ENCODE measurements at places on chromosomes 1 and 21. TPM values are rescaled to one million over a fixed set of nuclear protein-coding genes. Genes with fewer than 3 reads are reported as not detected.
A peak's percentile ranks its signal among the peaks of the same experiment; 100 is the strongest.

DNA sequence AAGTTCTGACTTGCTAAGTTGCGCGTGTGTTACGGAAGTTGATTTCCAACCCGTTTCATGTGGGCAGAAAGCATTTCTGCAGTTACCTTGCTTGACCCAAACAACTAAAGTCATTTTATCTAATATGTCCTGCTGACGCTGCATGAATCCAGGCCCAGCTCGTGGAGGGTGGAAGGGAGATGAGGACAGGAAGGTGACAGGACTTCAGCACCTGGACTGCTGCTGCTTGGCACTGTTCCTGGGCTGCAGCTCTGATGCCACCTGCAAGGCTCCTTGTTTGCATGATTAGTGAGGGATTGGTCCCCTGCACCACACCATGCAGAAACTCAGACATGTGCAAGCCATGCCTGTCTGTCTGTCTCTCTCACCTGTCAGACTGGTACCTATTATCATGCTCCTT lies 198.4 kb downstream of the PRDM2 start:
- no peak for DNase-seq

- DNase-seq: peak; percentile 36
These were observed 221.3 kb downstream of the MRPL39 start for GRCh38 chr21:25385911-25386474.

DNA sequence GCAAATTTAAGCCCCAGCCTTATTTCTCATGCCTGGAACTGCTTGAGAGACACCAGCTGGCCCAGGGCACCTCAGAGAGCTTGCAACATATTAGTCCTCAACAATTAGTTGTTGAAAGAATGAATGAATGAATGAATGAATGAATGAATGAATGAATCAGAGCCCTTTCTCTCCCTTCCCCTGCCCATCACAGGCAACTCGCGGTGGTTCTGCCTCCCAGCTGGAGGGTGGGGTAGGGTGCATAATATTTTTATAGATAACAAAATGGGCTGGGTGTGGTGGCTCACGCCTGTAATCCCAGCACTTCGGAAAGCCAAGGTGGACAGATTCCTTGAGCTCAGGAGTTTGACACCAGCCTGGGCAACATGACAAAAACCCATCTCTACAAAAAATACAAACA lies 110.1 kb downstream of the CCDC185 start:
- no peak for DNase-seq

DNA sequence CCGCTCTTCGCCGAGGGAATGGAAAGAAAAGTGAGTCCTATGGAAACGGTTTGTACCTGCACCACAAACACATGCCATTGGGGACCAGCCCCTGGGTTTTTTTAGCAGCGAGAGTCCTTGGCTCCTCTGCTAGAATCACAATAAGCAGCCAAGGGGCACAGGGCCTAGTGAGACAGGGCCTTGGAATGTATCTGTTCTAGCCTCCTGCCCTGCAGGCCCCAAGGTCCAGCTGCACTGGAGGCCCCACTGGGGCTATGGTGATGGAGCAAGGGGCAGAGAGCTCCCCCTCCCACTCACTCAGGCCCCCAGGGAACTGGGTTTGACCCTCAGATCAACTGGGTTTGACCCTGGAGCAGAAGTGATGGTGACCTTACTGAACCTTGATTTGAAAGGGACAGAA lies 14.4 kb downstream of the SHISA4 start:
- DNase-seq: no peak

OR2T11 gene
- total RNA-seq: not detected

Measured in frontal cortex (tissue), 4 donors.